ENCODE measurements at places on chromosomes 3 and 15.

- no peak for DNase-seq
Measured at GRCh38 chr3:146128939-146129338, 32.0 kb downstream of the PLOD2 start.

- no peak for DNase-seq
Measured at GRCh38 chr3:194395212-194395611, 3.9 kb downstream of the GP5 start.

GRCh38 chr3:149245738-149246451 lies 24.3 kb upstream of the CP start:
- DNase-seq = no peak

GRCh38 chr3:189369636-189370035 lies 197.9 kb downstream of the TPRG1 start:
- no peak for DNase-seq

DNA sequence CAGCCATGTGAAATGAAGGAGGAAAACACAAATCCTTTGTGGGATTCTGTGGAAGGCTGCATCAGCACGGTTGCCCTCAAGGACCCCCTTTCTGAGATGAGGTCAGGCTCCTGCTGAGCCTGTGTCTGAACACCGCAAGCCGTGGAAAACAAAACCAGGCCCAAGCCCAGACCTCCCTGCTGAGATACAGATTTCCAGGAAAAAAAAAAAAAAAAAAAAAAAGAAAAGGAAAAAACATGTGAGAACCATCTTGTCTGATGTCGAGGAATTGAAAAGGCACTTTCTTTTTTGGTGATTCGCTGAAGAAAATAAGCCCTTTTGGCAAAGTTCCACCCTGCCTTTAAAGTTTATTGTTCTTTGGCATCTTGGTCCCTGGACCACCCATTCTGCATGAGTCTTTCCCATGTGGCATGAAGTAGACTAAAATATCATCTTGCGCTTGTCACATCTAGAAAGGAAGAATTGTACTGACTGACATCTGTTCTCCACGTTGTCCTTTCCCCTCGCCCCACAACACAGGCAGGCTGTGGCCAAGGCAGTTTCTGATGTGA lies 117.6 kb downstream of the CHST2 start:
- no peak for DNase-seq

GRCh38 chr3:14475621-14476020 lies 64.5 kb downstream of the GRIP2 start:
- no peak for DNase-seq

DNA sequence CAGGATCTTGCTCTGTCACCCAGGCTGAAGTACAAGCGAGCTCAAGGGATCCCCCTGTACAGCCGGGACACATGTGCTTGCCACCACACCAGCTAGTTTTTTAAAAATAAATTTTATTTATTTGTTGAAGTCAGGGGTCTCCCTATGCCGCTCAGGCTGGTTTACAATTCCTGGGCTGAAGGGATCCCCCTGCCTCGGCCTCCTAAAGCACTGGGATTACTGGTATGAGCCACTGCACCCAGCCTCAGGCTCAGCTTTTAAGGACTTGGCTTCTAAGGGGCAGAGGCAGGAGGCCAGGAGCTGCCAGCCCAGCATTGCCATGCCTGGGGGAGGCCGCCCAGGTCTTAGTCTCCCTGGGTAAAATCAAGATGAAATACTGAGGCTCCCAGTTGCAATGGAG lies 37.3 kb downstream of the HCN4 start:
- no peak for DNase-seq

DNA sequence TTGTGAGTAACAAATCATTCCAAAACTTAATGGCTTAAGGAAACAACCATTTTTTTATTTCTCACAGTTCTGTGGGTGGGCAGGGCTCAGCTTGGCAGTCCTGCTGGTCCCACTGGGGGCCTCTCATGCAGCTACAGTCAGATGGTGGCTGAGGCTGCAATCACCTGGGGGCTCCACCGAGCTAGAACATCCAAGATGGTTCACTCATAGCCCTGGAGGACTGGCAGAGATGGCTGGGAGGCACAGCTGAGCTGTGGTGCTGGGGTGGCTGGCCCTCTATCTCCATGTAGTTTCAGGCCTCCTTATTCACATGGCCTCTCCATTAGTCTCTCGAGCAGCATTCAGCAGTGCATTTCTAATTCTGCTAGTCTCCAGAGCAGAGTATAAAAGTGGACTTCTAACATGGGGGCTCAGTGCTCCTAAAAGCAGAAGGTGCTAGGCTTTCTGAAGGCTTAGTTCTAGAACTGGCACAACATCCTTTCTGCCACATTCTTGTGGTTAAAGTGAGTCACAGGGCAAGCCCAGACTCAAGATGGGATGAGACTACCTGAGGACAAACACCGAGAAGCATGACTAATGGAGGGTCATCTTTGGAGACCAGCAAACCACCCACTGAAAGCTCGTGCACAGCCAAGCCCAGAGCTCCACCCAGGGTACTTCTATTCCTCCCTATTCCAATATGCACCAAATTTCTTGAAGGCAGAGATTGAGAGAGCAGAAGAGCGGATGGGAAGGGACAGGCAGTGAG lies 6.3 kb downstream of the CAV3 start:
- DNase-seq = peak; percentile 19

DNA sequence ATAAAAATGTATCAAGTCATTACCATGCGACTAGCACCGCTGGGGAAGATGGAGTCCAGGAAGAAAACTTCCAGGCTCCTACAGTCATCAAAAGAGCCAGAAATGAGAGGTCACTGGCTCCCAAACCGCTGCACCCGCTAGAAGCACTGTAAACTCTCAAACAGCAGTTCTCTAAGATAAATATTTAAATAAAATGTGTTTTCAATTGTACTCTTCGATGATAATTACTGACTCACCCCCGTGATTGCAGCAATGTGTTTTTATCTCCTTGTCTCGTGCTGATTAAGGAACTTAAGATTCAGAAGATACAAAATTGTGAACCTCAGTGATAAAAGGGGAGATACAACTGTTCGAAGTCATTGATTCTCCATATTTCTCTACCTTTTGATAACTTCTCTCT lies 45.8 kb upstream of the FOXP1 start:
- DNase-seq = no peak

- DNase-seq = no peak
Measured at GRCh38 chr15:60283936-60284335, 113.8 kb downstream of the ANXA2 start.

DNA sequence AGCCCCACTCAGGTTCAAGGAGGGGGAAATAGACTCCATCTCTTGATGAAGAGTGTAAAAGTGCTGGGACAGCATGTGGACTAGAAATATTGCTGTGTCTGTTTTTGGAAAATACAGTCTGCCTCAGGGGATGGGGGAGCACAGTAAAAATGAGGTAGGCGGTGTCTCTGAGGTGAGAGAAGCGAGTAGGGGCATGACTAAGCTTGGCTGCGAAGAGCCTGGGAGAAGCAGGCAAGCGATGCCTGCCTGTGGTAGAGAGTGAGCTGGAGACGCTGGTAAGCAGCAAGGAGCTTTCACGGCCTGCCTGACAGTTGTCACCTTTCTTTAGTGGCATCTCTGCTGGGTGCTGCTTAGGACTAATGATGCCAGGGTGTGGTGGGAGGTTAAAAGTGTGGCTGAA lies 49.0 kb upstream of the DCLK3 start:
- DNase-seq = no peak

DNA sequence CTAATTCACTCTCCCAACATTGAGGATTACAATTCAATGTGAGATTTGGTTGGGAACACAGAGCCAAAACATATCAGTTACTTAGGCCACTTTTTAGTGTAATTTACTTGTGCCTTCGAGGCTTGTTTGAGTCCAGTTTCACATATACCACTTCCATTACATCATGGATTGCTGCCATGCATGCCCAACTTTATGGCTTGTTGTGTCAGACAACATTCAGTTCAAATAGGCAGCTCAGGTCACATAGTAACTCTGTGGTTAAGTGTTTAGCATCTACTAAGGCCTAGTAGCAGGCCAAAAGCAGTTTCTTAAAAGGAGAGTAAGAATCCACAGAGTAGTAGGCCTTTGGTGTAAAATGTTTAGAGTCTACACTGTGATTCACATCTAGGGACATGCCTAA lies 164.3 kb upstream of the GMNC start:
- no peak for DNase-seq

- no peak for DNase-seq
Measured at GRCh38 chr3:11459186-11459824, 184.4 kb downstream of the VGLL4 start.

- no peak for DNase-seq
Measured at GRCh38 chr3:21390856-21391255, 360.2 kb downstream of the ZNF385D start.
